ENCODE measurements at places on chromosomes 5 and 9.

DNA sequence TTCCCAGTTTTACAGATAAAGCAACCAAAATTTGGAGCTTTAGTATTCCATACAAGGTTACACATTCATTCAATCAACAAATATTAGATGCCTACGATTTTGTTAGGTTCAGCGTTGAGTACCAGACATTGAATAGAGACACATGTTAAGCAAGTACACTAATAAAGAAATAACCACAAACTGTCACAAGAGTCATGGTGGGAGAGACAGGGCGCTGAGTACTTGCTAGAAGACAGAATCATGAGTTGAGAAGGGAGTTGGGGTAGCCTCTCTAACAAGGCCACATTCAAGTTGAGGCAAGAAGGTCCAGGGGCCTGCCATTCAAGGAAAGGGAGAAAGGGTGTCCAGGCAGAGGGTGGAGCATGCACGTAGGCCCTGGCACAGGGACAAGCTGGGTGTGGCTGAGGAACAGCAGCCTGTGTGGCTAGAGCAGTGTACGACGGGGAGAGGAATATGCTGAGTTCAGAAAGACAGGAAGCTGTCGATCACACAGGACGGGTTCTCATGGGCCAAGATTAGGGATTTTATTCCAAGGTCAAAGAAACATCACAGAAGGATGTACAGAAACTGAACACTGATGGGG lies 17.0 kb downstream of the CDK5RAP2 start:
- DNase-seq: no peak

DNA sequence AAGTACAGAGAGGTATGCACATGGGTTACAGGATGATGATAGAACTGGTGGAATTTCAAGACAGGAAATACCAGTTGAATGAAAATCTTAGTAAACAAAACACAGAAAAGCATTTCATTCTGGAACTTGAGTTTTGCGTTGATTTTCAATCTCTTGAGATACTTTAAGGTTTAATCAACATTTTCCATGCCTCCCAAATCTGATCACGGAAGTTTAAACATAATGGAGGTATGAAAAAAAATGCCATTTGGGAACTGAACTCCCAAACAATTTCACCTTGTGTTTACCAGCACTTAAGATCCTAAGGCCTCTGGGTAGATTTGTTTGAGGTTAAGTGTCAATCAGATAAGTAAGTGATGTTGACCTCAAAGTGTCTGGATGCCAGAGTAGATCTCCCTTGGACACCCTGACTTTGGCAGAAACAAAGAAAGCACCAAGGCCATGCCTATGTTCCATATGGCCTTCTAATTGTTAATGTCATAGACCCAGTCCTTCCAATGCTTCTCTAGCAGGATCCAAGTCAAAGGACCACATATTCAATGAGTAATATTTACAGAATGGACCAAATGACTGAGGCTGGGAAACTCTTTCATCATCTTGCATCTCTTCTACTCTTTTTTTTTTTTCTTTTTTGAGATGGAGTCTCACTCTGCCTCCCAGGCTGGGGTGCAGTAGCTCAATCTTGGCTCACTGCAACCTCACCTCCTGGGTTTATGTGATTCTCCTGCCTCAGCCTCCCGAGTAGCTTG lies 216.9 kb downstream of the ARRDC3 start:
- DNase-seq: no peak

DNA sequence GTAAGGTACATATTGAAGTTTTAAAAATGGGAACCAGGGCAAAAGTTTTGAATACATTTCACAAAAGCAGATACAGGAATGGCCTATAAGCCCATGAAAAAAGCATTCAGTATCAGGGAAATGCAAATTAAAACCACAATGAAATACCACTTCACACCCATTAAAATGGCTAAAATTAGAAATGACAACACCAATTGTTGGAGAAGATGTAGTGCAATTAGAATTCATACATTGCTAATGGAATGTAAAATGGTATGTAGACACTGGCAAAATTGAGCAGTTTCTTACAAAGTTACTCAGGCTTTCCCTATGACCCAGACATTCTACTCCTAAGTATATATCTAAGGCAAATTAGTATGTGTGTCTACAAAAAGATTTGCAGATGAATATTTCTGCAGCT lies 34.2 kb downstream of the CDC14B start:
- DNase-seq: no peak

- no peak for DNase-seq
Measured at GRCh38 chr9:105143136-105143430, 101.4 kb upstream of the SLC44A1 start.

Data from left renal cortex interstitium (tissue), 4 donors.